ENCODE measurements at places on chromosomes 13 and 19.

DNA sequence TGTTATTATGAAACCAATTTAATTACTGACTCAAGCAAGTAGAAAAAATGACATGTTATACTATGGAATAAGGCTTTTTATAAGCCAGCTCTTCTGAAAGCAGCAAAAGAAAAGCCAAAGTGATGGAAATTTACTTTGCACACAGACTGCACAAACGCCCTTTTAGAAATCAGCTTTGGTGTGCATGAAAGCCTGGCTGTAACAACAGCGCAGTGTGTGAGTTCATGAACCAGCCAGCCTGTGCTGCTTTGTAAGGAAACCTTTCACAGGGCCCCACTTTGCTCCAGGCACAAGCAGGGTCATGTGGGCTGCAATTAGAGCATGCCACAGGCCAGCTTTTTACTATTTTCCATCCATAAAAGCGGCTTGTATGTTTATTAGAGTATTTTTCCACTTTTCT is 13.6 kb upstream of the IFT88 start:
- DNase-seq, result no peak

DNA sequence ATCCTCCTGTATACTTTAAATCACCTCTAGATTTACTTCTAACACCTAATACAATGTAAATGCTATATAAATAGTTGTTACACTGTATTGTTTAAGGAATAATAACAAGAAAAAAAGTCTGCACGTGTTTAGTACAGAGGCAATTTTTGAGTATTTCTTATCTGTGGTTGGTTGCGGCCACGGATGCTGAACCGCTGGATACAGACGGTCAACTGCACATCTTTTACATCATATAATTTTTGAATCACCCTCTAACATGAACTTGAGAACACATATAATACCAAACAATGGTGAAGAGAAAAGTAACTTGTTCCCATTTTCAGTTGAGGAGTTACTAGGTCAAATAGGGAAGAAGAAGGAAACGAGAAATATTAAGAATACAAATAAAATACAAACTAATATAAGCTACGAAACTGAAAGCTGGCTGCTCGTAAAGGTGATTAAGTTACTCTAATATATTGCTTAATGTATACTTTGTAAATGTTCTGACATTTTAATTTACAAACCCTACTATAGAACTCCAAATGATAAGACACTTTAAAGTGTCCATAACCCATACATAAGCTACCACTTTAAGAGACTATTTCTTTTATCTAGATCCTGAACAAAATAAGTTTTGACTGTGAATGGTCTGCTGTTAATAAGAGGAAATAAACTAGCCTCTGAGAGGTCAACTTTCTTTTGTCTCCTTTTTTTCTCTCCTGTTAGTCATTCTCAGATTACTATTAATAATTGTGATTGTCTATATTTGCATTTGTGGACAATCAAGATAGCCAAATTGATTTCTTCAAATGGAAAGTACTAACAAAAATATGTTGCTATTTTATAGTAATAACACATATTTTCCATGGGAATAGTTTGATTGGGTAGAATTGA is 457.4 kb downstream of the DIAPH3 start:
- DNase-seq, result no peak

- DNase-seq, result no peak
These were observed 135.4 kb downstream of the TNFRSF19 start for GRCh38 chr13:23705583-23705982.

- DNase-seq, result no peak
These were observed 237.6 kb downstream of the DNAJC15 start for GRCh38 chr13:43260999-43261398.

- DNase-seq, result no peak
These were observed 5.3 kb downstream of the MISP start for GRCh38 chr19:756236-756635.

GRCh38 chr13:51331354-51331861 is 8.1 kb upstream of the SERPINE3 start:
- no peak for DNase-seq

GRCh38 chr19:41535029-41535622 is 40.8 kb upstream of the CEACAM21 start:
- DNase-seq, result no peak

- no peak for DNase-seq
These were observed 10.5 kb upstream of the ATP11A start for GRCh38 chr13:112679381-112679780.
